Stimulated activated CD4-positive, alpha-beta T cell treated with anti-CD3 and anti-CD28 coated beads, TNF-alpha, amount 100 ng/mL, for 48 hours (primary cell): ENCODE measurements at places on chromosomes 7 and 10.
A peak's percentile ranks its signal among the peaks of the same experiment; 100 is the strongest.

GRCh38 chr7:52712938-52713337 lies 322.5 kb upstream of the POM121L12 start:
- DNase-seq, result no peak

DNA sequence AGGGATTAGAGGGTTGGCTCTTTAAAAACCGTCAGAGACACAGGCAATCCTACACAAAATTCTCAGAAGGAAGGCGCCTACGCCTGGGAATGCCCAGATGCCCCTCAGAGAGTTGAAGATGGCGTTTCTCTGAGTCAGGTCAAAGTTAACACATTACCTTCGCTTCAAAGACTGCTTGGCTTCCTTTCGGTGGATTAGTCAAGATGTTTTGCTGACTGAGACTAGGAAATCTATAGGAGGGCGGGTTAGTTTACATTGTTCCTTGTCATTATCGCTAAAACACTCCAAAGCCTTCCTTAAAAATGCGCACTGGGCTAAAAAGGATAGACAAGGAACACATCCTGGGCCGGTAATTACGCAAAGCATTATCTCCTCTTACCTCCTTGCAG lies 995 bp upstream of the CFTR start:
- DNase-seq, result no peak

DNA sequence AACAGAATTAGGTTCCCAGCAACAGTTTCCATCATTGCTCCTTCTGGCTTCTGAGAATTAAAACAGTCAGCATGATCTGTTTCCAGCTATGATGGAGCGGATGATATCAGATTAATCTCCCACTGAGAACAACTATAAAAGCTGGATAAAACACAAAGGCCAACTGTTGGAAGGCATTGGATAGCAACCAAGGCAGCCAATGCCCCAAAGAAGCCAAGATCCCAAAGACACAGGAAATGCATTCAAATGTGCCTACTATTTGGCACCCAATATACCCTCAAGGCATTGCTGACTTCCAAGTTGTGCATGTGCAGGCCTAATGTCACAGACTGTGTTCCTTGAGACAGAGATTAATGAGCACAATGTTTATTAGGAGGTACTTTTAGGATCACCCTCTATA lies 259.3 kb downstream of the ARHGAP12 start:
- no peak for DNase-seq

GRCh38 chr7:114930829-114931655 lies 9.1 kb downstream of the MDFIC start:
- DNase-seq, result no peak

DNA sequence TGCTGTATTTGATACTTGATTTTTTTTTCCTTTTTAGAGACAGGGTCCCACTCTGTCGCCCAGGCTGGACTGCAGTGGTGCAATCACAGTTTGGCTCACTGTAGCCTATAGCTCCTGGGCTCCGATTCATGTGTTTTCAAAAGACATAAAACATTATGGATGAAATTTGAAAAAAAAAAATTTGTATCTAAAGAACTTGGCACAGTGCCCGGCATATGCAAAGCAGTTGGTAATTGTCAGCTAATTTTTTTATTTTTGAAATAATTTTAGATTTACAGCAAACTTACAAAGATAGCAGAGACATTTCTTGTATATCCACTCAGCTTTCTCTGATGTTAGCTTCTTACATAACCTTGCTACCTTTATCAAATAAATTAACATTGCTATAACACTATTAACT lies 20.3 kb upstream of the SAMD8 start:
- DNase-seq, result no peak

- DNase-seq, result no peak
Measured at GRCh38 chr10:1609648-1609970, 127.7 kb downstream of the ADARB2 start.

DNA sequence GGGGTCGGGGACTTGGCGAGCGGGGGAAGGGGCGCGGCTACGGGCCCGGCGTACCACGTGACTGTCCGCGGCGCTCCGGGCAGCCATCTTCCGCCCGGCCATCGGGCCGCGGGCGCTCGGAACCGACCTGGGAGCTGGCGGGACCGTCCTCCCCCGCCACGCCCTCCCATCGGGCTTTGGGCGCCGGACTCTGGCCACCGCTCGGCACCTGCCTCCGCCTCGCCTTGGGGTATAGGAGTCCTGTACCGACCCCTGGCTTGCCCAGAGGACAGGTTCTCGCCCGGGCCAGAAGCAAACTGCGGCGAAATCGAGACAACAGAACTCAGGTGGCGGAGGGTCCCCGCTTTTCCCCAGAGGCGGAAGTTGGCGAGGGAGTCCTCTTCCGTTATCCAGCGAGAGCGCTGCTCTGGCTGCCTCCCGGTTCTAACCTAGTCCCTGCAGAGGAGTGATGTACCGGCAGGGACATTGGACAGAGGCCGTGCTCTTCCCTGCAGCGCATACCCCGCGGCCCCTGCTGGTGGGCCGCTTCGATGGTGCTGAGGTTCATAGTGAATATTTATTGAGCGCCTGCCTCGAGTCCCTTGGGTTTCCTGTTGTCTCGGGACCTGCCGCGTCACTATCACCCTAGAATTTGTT lies 1.2 kb upstream of the SGMS1 start:
- DNase-seq, result peak; percentile 37

DNA sequence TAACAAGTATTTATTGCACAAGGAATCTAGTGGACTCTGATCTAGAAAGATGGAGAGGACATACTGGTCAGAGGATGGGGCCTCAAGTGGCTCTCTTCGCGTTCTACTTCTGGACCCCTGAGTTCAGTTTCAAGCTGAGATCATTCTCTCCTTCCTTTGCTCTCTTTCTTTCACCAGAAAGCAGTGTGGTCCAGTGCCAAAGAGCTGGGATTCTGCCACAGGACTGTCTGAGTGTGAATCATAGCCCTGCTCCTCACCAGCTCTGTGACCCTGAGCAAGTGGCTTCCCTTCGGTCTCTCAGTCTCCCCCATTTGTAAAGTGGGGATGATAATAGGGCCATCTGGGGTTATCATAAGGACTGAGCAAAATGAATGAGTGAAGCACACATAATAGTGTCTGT lies 715.2 kb downstream of the SUGCT start:
- DNase-seq, result no peak
